ENCODE measurements at places on chromosomes 3 and 15.
A peak's percentile ranks its signal among the peaks of the same experiment; 100 is the strongest.

DNA sequence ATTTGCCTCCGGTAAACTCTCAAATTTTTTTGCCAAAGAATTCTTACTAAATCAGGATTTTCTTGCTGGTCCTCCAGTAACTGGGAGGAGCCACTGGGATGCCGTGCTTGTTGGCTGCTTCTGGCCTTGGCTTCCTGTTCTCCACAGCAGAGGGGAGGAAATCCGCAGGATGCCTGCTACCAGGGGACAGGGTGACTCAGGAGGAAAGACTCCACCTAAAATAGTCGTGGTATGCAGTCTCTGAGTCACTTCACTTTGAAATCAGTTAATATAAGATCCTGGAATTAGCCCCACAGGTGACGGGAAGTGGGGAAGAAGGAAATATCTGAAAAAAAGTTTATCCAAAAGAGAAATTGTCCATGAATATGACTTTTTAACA is 6.5 kb upstream of the TM4SF18 start:
- no peak for DNase-seq

- no peak for DNase-seq
These were observed 390.4 kb downstream of the ZBTB20 start for GRCh38 chr3:114756506-114757279.

DNA sequence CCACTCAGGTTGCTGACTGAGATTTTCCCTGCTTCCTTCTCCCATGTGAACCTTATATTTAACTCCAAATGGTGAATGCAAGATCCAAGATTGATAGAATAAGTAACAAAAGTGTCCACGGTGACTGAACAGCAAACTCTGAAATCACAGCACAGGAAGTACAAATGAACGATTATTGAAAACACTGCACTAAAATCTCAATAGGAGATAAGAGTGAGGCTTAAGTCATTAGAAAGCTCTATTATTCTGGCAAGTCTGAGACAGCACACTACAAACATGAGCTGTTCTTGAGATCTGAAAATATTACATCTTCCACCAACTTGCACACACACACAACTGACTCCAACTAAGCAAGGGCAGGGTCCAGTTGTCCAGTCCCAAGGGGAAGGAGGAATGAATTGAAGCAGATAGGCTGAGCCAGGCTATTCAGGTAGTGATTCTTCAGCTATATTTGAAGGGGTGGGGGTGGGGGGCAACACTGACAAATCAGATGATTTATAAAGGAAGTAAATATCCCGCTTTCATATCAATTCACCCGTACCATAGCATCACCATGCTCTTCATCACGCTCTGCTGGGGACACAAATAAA is 2.9 kb downstream of the ZNF385D start:
- DNase-seq, result no peak

DNA sequence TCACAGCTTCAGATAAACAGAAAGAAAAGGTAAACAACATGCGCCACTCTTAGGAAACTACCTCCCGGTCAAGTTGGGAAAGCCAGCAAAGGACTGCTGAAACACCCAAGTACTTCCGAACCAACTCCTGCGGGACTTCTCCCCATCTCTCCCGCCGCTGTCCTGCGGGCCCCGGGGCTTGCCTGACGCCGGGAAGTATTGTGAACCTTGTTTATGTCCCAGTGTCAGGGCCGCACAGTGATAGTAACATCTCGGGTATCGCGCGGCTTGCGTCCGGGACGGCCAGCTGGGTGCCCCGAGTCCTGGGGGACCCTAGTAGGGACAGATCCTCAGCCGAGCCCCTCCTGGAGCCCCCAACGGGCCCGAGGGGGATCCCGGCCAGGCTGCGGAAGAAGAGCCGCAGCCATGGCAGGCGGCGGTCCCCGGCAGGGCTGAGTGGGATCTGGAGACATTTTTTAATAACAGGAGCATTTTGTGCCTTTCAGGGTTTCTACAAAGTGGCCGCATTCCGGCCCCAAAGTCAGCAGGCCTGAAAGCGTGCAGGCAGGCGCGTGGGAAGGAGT is 756 bp downstream of the CLPX start:
- peak; percentile 61 for DNase-seq

GRCh38 chr15:85831415-85832113 is 36.8 kb upstream of the KLHL25 start:
- DNase-seq, result peak; percentile 39
